Mesothelial cell of epicardium (in vitro differentiated cells): ENCODE measurements at places on chromosomes 1 and 21.

- H3K4me3 ChIP-seq: no peak overlapping the region
- peaks cover 10% of the 10 kb centered on the region for H3K4me1 ChIP-seq
- peaks cover 3% of the 10 kb centered on the region for H3K36me3 ChIP-seq
- peaks cover 11% of the 10 kb centered on the region for H3K27me3 ChIP-seq
Observed at GRCh38 chr1:222461941-222462340, 86.0 kb downstream of the HHIPL2 start.

GRCh38 chr1:212667223-212668139, 32.2 kb downstream of the BATF3 start:
- peaks cover 8% of the 10 kb centered on the region for H3K27me3 ChIP-seq
- peak overlapping the region; percentile 93 for H3K27ac ChIP-seq
- peak overlapping the region; percentile 9 for H3K4me3 ChIP-seq

DNA sequence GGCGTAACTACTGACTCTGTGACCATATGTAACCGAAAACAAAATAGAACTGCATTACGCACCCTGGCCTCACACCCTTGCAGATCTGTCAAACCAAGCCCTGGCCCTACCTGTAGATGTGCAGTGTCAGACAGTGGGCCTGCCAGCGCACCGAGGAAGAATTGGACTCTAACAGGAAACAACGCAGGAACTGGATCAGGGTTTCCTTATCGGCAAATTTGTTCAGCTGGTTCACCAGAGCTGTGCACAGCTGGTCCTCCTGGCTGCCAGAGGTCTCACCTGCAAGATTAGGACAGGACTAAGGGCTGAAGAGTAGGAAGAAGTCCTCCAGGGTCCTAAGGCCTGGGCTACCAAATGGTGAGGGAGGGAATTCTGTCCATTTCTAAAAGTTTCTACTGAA, 90.0 kb downstream of the UBR4 start:
- peaks cover 47% of the 10 kb centered on the region for H3K36me3 ChIP-seq
- no peak overlapping the region for H3K4me3 ChIP-seq
- no peaks in the 10 kb centered on the region for H3K27me3 ChIP-seq
- no peak for DNase-seq
- no peak overlapping the region for H3K27ac ChIP-seq

DNA sequence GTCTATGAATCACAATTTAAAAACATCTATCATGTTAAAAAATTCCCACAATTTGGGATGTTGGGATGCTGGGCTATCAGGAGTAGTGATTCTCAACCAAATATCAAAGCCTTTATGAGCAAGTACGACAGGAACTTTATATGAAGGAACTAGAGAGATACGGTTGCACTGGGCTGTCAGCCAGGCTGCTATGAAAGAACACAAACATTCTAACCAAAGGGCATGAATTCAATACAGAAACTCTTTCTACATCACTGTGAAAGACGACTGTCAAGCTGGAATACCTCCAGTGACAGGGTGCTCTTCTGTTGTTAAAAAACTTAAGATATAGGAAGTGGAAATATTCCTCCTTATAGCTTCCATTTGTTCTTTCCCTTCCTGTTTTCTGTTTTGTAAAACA, 9.8 kb downstream of the CACNA1E start:
- peaks cover 85% of the 10 kb centered on the region for H3K27me3 ChIP-seq
- no peak overlapping the region for H3K4me3 ChIP-seq
- no peak overlapping the region for H3K27ac ChIP-seq
- no peaks in the 10 kb centered on the region for H3K4me1 ChIP-seq
- H3K36me3 ChIP-seq: no peaks in the 10 kb centered on the region

DNA sequence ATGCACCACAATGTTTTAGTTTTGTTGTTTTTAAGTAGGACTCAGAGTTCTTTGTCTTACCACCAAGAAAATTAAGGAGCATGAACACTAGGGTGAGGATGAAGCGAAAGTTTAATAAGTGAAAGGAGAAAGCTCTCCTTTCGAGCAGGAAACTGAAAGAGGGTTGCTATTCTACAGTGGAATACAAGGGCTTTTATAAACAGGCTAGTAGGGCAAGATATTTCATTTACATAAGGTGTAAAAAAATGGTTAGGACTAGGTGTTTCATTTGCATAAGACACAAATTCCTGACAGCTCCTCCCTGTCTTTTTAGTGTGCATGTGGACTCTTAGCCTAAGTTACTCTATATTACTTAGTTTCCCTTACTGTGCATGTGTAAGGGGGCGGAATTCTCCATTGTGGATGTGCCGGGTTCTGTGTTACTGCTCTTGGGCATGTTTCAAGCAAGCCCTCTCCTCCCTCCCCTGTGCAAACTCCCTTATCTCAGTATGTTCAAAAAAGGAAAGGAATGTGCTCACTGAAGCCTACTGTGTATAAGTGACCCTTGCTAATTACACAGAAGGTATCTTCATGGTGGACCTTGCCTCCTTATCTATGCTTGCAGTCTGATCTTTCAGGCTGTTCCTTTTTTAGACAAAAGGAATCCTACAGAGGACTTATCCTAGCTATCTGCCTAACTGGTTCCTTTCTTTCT, 7.3 kb downstream of the TSHB start:
- H3K4me1 ChIP-seq: no peaks in the 10 kb centered on the region
- no peaks in the 10 kb centered on the region for H3K36me3 ChIP-seq
- H3K4me3 ChIP-seq: no peak overlapping the region
- DNase-seq: no peak
- H3K27me3 ChIP-seq: peaks cover 17% of the 10 kb centered on the region
